ENCODE measurements at places on chromosomes 6 and 20.
A peak's percentile ranks its signal among the peaks of the same experiment; 100 is the strongest.

DNA sequence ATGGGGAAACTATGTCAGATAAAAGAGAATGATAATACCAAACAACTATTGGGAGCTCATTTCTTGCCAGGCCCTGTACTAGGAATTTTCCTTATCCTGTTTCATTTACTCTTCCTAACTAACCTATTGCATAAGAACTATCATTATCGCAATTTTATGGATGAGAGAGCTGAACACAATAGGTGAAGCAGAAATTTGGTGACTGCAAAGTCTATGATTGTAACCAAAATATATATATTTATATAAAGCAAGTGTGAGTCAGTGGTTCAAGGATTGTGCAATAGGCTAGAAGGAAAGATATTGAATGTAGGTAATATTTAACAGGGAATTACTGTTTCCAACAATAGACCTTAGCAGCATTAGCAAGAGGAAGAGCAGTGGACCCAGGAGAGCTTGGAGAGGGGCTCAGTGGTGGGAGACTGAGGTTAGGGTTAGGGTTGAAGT lies 181.1 kb upstream of the TENT5A start:
- no peak for DNase-seq

- DNase-seq: no peak
Measured at GRCh38 chr6:158769771-158770432, 49.3 kb downstream of the EZR start.

DNA sequence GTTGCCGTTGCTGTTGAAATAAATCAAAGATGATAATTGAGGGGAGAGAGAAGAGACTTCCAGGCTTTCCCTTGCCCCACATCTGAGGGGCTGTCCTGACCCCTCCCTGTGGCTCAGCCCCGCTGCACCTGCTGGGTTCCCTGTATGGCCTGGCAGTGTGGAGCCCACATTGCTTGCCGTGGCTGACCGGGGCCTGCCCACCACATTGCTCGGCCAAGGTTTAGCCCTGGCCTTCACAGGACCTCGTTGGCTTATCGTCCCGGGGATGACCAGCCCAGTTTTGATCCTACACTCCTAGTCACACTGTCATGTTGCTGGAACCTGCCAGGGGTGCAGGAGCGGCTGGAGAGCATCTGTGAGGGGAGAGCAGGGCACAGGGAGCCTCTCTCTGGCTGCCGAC lies 102.4 kb downstream of the CDH4 start:
- DNase-seq: no peak

- no peak for DNase-seq
Measured at GRCh38 chr6:33236328-33236727, 28.0 kb downstream of the RING1 start.

DNA sequence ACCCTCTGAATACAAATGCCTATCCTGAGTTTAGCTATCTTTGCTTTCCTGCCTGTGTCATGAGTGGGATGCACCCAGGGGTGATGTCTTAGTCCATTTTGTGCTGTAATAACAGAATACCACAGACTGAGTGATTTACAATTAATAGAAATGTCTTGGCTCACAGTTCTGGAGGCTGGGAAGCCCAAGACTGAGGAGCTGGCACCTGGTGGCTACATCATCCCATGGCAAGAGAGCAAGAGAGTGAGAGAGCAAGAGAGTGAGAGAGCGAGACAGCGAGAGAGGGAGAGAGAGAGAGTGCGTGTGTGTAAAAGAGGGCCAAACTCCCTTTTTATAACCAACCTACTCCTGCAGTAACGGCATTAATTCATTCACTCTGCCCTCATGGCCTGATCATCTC lies 76.8 kb downstream of the PRDM1 start:
- no peak for DNase-seq

DNA sequence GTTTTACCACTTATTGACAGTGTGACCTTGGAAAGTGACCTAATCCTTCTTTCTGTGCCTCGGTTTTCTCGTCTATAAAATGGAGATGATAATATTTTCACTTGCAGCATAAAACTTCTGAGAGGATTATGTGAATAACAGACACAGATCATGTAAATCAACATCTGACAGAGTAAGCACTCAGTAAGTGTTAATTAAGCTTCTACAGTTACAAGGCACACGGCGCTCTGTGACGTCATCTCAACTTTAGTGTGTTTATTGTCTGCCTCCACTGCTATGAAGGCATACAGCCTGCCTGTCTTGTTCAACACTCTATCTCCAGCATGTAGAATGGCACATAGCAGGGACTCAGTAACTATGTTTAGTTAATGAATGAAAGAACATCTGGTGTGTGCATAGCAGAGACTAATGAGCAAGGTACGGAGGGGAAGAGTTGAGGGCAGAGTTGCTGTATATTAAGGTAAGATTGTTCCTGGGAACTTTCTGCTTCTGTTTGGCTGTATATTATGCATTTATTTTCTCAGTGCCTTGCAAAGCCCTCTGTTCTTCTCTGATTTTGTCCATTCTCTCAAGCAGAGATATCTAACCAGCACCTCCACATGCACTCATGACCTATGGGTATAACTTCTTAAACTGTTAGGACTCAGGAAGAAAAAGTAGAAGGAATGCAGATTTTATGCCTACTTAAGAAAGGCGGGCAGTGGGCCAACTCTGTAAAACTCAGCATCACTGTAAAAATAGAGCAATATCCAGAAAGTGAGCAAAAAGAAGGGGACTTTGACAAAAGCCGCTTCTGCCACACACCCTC lies 66.4 kb upstream of the STMND1 start:
- DNase-seq: no peak

DNA sequence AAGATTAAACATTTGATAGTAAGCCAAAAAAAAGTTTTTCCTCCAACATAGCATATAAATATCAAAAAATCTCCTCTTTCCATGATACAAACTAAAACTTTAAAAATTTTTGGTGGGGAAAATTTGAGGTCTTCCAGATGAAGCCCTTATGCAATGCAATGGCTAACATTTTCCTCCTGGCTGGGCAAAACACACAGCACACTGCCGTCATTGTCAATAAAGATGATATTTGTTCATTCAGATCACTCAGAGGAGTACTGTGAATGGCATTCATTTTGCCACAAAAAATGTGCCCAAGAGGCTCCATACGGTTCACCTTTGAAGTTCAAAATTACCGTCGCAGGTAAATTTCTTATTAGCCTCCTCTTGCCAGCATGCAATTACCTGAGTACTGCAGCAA lies 33.9 kb upstream of the FBXO9 start:
- no peak for DNase-seq

DNA sequence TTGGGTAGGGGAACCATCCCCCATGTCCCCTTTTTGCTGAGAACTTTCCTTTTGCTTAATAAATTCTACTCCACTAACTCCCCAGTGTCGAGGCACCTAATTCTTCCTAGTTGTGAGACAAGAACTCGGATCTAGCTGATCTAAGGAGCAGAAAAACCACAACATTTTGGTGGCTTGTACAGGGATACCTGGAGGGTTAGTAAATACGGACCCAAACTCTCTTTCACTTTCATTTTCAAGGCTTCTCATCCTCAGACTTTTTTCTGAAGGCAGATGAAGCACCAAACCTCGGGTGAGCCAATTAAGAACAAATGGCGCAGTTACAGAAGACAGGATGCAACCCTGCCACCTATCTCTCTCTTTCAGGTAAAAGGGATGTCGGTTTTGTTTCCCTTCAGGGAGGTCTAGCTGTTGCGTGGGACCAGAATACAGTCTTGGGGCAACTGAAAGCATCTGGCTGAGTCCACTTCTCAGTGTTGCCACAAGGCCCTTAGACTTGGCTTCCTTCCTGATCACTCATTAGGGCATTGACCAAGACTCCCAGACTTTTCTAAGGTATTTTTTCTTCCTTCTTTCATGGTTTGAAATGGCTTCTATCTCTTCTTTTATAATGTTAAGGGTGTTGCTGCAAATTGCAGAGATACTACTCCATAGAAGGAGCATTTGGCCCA lies 11.1 kb upstream of the HTR1B start:
- no peak for DNase-seq

- DNase-seq: no peak
Measured at GRCh38 chr6:166760288-166760687, 133.2 kb upstream of the RPS6KA2 start.

DNA sequence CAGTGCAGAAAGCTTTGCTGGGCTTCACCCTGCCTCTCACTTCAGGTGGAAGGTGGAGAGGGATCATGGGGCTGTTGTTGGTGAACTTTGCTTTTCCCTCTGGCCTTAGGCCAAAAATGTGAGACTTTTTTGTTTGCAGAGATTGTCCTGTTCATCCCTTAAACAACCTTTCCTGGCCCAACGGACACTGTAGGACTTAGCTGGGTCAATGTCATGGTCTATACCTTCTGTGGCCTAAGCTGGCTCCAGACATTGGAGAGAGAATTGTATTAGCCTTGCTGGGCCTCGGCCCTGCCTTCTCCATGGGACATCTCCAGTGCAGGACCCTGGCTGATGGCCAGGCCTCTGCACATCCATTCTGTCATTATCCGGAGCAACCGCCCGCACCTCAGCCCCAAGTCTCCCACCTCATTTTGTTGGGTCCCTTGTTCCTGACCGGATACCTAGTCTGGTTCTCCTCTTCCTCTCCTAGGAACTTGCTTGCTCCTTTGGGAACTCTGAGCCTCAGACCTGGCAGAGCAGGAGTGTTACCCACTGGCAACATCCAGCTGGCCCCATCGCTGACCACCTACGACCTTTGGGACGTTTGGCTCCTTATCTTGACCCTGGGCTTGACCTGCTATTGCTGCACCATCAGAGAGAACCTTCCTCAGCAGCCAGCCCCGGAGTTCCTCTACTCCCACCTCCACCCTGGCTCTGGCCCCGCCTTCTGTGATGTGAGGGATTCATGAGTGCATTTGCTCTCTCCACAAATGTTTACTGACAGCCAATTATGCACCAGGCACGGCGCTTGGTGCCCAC lies 128.2 kb downstream of the BANF2 start:
- DNase-seq: no peak

DNA sequence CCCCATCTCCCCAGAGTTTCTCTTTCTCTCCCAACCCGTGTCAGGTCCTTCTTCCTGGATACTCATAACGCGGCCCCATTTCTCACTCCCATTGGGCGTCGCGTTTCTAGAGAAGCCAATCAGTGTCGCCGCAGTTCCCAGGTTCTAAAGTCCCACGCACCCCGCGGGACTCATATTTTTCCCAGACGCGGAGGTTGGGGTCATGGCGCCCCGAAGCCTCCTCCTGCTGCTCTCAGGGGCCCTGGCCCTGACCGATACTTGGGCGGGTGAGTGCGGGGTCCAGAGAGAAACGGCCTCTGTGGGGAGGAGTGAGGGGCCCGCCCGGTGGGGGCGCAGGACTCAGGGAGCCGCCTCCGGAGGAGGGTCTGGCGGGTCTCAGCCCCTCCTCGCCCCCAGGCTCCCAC lies at the start of gene HLA-F:
HLA-F (plus strand) TSS at position 173 of the 404 bp plus-strand sequence; CDS start at position 203, 30 bp downstream.
- peak; percentile 83 for DNase-seq

DNA sequence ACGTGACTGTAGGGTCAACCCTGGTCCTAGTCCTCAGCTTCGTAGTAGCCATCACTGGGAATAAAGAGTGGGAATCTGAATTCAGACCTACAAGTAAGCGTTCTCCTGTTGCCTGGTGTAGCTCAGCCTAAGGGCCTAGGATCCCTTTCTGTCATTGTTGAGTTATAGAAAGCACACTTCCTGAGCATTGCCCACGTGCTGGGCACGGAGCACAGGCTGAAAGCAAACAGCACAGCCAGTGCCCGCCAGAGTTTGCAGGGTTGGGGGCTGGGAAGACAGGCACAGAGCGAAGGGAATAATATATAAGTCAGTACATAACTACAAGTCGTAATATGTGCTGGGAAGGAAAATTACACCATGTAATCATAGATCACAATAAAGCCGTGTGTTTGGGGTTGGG lies 166.3 kb downstream of the TBXT start:
- DNase-seq: no peak

- no peak for DNase-seq
Measured at GRCh38 chr6:105192707-105193465, 13.1 kb upstream of the POPDC3 start.

- no peak for DNase-seq
Measured at GRCh38 chr20:32445539-32446273, 87.6 kb downstream of the ASXL1 start.

- DNase-seq: no peak
Measured at GRCh38 chr6:6872459-6873344, 235.1 kb upstream of the RREB1 start.

- DNase-seq: no peak
Measured at GRCh38 chr6:153170511-153170910, 39.4 kb upstream of the RGS17 start.

DNA sequence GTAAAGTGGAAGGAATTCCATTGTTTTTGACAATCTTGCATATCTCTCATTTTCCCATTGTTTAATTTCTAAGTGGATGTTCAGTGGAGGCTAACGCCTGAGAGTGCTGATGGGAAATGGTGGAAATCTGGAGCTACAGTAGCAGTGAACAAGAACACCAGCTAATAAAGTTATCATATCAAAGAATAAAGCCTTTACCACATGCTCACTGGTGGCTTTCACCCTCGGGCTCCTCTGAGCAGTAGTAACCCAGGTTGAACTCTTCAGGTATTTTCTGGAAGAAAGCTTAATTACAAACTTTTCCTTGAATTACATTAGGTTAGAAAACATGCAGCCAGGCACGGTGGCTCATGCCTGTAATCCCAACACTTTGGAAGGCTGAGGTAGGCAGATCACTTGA lies 10.4 kb upstream of the ACAT2 start:
- no peak for DNase-seq

DNA sequence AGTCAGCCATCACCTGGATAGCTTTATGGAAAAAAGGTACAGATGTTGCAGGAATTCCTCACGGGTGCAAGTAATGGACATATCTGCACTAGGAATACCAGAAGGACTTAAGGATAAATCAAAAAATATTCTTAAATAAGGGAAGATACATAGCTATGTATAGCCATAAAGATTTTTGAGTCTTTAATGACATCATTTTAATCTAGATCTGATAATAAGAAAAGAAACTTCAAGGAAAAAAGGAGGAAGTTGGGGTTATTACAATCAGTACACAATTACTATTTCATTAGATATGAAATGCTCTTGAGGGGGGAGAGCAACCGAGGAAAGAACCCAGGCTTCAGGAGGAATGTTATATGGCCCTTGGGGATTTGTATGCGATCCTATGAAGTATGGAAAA lies 110.2 kb downstream of the FOXC1 start:
- no peak for DNase-seq

DNA sequence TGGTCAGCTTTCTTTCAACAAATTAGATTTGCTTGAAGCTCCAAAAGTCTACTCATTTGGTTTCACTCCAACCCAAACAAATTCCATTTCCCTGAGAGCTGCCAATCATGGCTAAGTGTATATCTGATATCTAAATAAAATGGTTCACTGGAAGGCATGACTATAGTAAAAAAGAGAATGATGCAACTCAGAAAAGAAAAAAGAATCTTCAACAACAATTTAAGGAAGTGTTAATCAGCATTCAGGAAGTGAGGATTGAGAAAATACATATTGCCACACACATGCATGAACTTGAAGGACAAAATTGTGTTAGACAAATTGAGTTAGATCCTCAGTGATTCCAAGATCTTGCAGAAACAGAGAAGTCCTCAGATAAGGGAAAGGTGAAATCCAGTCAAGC lies 972.9 kb upstream of the FLRT3 start:
- DNase-seq: no peak

DNA sequence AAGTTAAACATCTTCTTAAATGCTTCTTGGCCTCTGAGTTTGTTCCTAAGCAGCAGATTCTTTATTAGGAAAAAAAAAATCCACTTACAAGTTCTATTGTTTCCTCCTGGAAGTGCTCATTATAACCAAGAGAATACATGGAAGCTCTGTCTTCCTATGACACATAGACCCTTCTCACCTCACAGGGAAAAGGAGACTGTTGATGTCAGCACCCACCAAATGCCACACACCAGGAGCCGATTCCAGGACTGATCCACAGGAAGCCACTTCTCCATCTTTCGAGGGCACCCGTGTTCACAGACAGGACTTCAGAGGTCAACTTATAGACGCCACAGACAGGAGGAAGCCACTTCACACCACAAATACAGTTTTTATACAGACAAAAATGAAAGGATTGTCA lies 13.4 kb upstream of the BNIP5 start:
- no peak for DNase-seq
